CD4-positive, alpha-beta memory T cell (primary cell): ENCODE measurements at places on chromosomes 13 and 19. TPM values are rescaled to one million over a fixed set of nuclear protein-coding genes. Genes with fewer than 3 reads are reported as not detected.

DNA sequence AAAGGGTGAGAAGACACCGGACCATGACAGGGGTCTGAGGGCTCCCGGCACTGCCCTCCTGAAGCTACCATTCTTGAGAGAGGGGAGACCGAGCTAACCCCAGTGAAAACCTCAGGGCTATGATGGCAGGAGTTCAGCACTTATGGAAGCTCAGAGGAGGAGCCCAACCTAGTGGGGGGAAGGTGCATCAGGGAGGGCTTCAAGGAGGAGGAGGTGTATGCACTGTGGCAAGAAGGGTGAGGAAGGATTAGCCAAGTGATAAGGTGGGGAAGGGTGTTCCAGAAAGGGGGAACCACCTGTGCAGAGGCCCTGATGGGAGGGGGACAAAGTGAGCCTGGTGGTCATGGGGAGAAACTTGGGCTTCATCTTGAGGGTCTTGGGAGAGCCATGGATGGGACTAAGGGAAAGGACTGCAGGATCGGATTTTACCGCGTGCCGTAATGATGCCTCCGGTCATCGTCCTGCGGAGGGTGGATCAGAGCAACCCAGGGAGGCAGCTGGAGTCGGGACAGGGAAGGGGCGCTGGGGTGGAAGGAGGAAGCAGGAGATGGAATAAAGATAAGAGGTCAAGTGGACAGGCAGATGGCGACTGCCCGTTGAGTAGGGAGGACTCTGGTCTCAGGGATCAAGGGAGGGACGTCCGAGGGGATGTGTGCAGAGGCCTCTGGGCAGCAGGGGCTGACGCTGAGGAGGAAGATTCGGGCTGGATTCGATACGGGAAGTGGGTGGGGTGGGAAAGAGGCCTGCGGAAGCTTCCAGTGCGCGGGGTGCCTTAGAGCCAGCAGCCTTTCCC lies 13.3 kb upstream of the PSMD8 start:
- DNase-seq: no peak

GRCh38 chr19:23281663-23282276 lies 31.6 kb upstream of the ZNF724 start:
- no peak for DNase-seq

- DNase-seq: no peak
Measured at GRCh38 chr13:110407531-110407930, 100.4 kb downstream of the COL4A2 start.

DNA sequence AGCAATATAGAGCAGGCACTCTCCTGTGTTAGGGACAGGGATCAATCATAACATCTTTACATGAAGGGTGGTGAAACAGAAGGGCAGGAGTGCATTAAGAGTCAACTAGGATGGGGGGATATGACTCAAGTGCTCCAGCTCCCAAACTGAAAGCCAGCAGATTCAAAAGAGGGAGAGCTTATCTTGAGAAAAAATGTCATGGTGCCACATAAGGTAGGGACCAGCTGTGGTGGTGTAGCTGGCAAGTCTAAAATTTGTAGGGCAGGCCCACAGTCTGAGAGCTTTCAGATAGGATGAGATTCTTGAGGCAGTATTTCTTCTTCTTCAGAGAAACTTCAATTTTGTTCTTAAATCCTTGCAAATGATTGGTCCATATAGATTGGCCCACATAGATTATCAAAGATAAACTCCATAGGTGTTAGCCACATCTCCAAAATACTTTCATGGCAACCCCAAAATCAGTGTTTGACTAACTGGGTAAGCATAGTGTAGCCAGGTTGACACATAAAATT lies 19.1 kb downstream of the DNAJC15 start:
- DNase-seq: no peak

The CGB7 gene
- total RNA-seq: not detected

The CYP2A7 gene
- total RNA-seq: not detected

The PGLYRP2 gene
- 0.91 TPM for total RNA-seq

GRCh38 chr19:44700547-44700946 lies 1.6 kb downstream of the CEACAM16 start:
- DNase-seq: no peak

The TEX26 gene
- not detected for total RNA-seq

The LSR gene
- total RNA-seq: 45.8 TPM

The KL gene
- total RNA-seq: 0.17 TPM

GRCh38 chr13:100212904-100213553 lies 124.1 kb downstream of the PCCA start:
- DNase-seq: no peak

The PEX11G gene
- total RNA-seq: 0.64 TPM

DNA sequence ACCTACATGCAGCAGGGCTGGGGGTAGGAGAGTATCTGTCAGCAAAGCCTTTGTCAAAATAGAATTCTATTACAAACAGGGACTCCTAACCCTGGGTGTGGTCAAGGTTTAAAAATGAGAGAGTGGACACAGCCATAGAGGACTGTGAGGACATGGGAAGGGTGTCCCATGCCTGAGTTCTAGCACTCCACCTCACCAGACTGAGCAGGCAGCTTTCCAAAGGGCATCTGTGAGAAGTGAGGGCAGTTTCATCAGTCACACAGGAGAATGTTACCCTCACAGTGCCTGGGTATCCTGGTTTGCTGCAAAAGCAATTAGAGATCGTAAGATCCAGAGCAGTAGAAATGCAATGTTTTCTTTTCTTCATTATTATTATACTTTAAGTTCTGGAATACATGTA lies 174.9 kb upstream of the UBL3 start:
- DNase-seq: no peak

DNA sequence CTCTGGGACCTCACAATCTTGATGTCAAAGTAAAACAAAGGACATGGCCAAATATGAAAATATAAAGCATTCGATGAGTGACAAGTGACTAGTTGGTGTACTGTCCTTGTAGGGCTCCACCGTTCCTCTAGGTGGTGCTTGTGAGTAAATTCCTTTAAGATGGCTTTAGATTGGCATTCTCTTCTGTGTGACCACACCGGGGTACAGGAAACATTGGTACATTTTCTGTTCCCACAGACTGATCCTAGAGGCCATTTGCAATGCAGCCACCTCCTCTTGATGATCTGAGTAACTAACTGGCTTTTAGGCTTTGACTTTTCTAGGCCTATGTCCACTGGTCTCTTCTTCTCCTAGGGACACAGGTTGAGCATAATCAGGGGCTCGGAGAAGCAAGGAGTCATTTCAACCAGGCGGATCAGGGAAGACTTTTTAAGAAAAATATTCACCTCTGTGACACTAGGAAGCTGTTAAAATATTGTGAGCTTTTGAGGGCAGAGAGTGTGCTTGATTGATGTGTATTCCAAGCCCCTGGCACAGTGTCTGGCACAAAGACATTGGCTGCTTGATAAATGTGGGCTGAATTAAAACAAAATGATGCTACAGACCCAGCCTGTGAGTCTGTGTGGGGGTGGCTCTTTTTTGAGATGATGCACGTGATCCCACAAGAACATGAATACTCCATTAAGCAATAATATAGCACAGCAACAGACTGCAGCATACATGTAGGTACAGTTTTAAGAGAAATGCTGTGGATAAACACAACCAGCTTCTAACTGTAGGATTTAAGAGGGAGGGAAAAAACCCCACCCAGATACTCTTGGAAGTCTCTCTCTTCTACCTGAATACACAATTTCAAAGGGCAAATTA lies 21.0 kb downstream of the EPSTI1 start:
- peak; percentile 55 for DNase-seq

The CLEC17A gene
- total RNA-seq: not detected

- peak; percentile 70 for DNase-seq
Measured at GRCh38 chr13:44575741-44576350, at the start of gene TSC22D1. TSS of gene TSC22D1 (minus strand) at chr13:44576330. CDS start at chr13:44576074, 256 bp downstream.

DNA sequence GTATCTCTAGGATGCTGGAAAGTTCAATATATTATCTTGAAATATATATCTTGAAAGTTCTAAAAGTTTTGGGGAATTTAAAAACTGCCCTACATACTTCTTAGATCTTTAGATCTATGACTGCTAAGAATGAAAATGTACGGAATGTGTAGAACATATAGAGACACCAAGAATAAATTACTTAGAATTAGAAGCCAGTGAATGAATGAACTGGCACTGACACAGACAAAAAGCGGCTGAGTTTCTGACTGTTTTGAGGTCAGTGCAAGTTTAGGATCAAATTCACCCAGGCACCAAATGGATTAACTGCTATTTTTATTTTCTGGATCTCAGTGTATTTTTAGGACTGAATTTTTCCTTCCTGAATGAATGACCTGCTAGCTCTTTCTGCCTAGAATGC lies 411.2 kb downstream of the KCTD12 start:
- no peak for DNase-seq

The ZBTB32 gene
- total RNA-seq: 0.49 TPM

DNA sequence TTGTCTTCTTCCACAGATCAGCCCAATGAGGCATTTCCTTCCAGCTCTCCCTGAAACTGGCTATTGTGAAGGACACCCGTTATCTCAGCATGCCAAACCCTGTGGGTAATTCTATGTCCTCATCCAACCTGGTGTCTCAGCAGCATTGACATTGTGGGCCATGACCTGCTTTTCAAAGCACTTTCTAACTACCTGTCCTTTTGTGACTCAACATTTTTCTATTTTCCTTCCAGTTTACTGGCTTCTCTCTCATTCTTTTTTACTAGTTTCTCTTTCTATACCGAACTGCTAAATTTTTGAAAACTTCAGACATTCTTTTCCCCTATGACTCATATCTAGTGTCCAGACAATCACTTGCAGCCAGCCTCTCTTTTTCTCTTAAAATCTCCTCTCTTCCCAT lies 136.4 kb upstream of the HTR2A start:
- DNase-seq: no peak

GRCh38 chr19:8146877-8147581 lies 2.4 kb downstream of the FBN3 start:
- DNase-seq: no peak

DNA sequence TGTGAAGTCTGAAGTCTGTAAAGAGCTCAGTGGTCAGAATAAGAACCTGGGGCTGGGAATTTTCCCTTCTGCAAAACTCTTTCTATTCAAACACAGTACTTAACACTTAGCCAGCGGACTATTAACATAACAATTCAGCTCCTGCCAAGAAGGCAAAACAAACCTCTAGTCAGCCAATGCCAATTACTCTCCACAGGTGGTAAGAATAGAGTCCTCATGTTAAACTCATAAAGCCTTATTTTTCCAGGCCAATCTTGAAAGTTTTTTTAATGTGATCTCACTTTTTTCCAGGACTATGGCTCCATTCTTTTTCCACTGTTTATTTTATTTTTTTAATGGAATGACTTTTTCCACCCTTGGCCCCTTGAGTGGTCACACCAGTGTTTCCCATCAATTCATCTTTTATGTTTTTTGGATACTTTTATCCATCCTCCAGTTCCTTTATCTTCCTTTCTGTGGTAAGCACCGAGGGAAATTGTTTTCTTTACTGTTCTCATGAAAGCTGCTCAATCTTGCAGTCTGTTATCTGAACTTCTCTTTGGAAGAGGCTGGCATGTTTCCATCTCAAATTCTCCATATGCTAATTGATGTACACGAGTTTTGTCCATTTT lies 217.3 kb downstream of the LHFPL6 start:
- no peak for DNase-seq

The KIR2DL1 gene
- not detected for total RNA-seq

DNA sequence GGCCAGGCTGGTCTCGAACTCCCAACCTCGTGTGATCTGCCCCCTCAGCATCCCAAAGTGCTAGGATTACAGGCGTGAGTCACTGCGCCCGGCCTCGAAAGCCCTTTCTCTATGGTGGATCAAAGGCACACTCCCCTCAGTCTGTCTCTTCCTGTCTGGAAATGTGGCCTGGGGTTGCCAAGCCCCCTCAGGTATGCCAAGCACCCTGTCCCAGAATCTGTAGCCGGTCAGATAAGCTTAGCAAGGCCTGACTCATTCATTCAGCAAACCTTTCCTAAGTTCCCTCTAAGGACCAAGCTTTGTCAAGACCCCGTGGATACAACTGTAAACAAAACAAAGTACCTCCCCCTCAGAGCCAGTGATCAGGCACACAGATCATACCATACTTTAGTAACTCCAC lies 14.1 kb downstream of the NUCB1 start:
- no peak for DNase-seq

GRCh38 chr13:110168999-110169933 lies 137.7 kb downstream of the COL4A1 start:
- DNase-seq: no peak

GRCh38 chr19:27752530-27753184 lies 1460.3 kb downstream of the UQCRFS1 start:
- DNase-seq: no peak

The GPR18 gene
- total RNA-seq: 21.5 TPM

DNA sequence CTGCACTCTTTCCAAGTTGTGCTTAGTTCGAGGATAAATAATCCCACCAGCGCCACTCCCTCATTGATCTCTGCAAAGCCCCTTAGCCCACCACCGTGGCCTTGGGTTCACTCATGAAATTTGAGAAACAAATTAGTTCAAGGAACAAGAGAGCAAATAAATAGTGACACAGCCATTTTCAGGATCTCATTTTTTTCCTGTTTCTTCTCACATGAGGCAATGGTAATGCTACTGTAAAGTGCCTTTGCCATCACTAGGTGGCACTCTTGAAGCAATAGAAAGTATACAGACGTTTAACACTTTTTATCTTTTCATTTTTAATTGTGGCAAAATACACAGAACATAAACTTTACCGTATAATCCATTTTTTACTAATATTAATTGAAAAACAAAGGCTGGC lies 76.8 kb upstream of the ZNF835 start:
- no peak for DNase-seq

The ATP8A2 gene
- total RNA-seq: 0.93 TPM

GRCh38 chr19:1057176-1057855 lies 9.7 kb upstream of the ARHGAP45 start:
- DNase-seq: peak; percentile 59
